ENCODE measurements at places on chromosomes 12 and 14.

DNA sequence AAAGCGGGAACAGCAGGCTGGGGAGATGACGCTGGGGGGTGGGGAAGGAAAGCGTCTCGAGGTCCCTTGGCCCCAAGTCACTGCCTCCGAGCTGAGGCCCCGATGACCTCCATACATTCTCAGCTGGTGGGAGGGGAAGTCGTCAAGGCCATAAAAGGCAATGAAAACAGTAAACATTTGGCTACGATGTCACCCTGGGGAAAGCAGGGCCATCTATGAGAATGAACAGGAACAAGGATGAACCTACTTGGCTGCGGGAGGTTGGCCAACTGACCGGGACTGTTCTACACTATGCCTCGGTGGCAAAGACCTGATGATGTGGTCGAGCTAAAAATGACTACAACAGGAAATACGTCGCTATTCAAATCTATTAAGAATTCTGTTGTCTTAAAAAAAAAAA is 19.5 kb downstream of the PRKAB1 start:
- DNase-seq: no peak

GRCh38 chr14:104106471-104106991 is 21.0 kb downstream of the ASPG start:
- DNase-seq: no peak

GRCh38 chr12:104521731-104522130 is 65.0 kb downstream of the CHST11 start:
- no peak for DNase-seq

GRCh38 chr12:127257366-127257935 is 1009.5 kb upstream of the TMEM132C start:
- DNase-seq: no peak

- no peak for DNase-seq
Measured at GRCh38 chr14:67567654-67568053, 32.4 kb downstream of the PIGH start.

GRCh38 chr12:89349814-89350213 is 2.5 kb downstream of the DUSP6 start:
- DNase-seq: no peak

DNA sequence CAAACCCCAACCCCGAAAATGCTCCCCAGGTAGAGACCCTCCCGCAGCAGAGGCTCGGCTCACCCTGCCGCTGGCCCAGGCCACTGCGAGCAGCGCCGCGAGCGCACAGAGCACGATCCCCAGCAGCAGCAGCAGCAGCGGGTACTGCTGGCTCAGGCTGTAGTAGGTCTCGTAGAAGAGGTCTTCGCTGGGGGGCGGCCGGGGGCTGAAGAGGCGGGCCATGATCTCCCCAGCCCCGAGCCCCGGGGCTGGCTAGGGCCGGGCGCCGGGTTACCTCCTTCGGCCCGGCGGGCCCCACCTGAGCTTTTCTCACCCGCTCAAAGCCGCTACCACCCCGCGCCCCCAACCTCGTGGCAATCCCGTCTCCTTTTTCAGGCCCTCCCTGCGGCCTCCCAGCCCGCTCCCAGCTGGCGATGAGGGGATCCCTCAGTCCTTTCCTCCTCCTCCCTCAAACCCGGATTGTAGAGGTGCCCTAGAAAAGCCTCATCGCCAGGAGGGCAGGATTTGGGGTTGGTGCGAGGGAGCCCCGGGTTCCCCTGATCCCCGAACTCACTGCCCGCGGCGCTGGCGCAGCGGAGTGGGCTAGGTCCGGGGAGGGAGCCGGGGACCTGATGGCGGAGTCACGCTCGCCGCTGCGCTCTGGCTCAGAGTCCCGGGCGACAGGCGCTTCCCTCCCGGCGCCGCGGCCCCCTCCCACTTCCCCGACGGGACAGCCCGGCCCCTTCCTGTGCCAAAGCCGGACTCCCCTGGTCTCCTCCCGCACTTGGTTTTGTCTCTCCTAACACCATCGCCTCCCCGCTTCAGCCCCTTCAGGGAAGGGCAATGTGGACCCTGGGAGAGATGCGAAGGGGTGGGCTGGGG is at the start of gene ADCY4:
Gene ADCY4 (minus strand): TSS at position 641 of the 861 bp plus-strand sequence. CDS start 419 bp downstream, at position 222.
- DNase-seq: no peak

GRCh38 chr14:76940021-76940760 is 88.3 kb downstream of the IRF2BPL start:
- DNase-seq: no peak

GRCh38 chr14:44995770-44996294 is 33.8 kb downstream of the TOGARAM1 start:
- no peak for DNase-seq

GRCh38 chr12:26783131-26783526 is 49.9 kb downstream of the ITPR2 start:
- no peak for DNase-seq

- DNase-seq: peak; percentile 84
Measured at GRCh38 chr14:79278798-79279644, 932.3 kb downstream of the DIO2 start.

DNA sequence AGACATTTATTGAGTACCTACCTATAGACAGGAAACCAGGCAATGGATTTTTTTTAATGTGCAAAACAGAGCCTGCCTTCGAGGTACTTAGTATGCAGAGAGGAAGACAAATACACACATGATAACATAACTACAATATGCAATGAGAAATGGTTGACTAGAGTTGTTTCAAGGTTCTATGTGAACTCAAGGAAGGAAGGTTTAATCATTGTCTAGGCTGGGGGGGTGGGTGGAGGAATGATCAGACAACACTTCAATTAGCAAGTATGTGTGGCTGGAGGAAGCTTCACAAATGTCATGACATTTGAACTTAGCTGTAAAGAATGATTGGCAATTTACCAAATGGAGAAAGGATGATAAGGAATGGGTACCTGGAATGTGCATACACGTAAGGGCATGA is 985.3 kb downstream of the FLRT2 start:
- DNase-seq: no peak

- DNase-seq: peak; percentile 51
Measured at GRCh38 chr14:101665478-101666078, 95.9 kb upstream of the PPP2R5C start.

DNA sequence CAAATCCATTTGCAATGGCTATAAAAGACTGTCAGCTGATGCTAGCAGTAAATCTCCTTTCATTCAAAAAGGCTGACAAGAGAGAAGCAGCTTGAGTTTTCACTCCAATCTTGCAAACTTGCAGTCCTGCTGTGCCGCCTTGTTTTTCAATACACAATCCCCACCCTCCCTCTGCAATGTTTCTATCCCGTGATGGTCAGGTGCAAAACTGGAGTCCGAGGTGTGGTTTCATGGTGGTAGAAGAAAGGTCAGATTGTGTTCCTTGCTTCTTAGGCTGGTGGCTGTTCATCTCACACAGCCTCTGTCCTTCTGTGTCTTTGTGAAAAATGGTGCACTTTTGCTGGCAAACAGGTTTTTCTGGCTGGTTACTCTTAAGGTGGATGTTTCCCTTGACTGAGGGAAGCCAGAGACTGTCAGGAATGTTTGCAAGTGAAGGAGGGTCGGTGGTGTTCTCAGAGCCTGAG is 27.7 kb upstream of the TBX3 start:
- DNase-seq: no peak

DNA sequence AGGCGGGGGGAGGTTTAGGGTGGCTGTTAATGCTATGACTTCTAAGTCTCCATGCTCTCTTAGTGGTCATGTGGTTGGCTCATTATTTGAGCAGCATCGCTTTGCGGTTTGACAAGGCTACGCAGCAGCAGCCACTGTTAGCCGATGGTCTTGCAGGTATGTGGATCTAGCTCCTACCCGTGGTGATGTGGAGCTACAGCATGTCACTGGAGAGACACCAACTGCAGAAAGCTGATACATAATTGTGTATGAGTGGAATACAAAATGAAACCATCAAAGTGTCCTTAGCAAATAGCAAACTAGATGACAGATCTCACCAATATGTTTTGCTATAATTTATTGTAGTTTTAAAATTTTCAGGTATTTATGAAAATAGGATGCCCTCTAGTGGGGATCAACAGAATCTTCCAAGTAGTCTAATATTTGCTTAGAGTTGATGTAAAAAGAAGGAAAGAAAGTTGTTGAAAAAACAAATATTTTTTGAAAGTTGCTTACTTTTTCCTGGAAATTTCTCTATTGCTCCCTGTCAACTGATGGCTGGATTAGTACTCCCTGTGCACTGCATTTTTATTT is 94.9 kb downstream of the NAV3 start:
- peak; percentile 39 for DNase-seq
